ENCODE measurements at places on chromosomes 4 and X. TPM values are rescaled to one million over a fixed set of nuclear protein-coding genes. Genes with fewer than 3 reads are reported as not detected.

The ODAPH gene
- not detected for total RNA-seq

The TRPC5OS gene
- total RNA-seq: not detected

The EVC2 gene
- total RNA-seq: 2.5 TPM

The SPANXD gene
- not detected for total RNA-seq

The UGT2B10 gene
- total RNA-seq: not detected

The TASL gene
- not detected for total RNA-seq

The HEPH gene
- total RNA-seq: not detected

The SOWAHD gene
- 0.20 TPM for total RNA-seq

The ATP10D gene
- total RNA-seq: 2.3 TPM

The ASB12 gene
- not detected for total RNA-seq

The RENBP gene
- 0.13 TPM for total RNA-seq

The CENPE gene
- 8.6 TPM for total RNA-seq

The FSTL5 gene
- total RNA-seq: not detected

The PRICKLE3 gene
- total RNA-seq: 21.4 TPM

The TEC gene
- total RNA-seq: 1.3 TPM

The MAGEA3 gene
- total RNA-seq: 2.5 TPM

The CLCN5 gene
- 3.2 TPM for total RNA-seq

The TMPRSS11B gene
- not detected for total RNA-seq

The MYOZ2 gene
- total RNA-seq: not detected

The CSAG2 gene
- total RNA-seq: not detected

The DCAF4L1 gene
- 0.12 TPM for total RNA-seq

The SPINK2 gene
- not detected for total RNA-seq

The ERCC6L gene
- 12.0 TPM for total RNA-seq

The ZCCHC4 gene
- 5.1 TPM for total RNA-seq

The NHSL2 gene
- total RNA-seq: 0.32 TPM

The TRIM60 gene
- not detected for total RNA-seq

Data from A549 treated with RU486 at 1 μM for 4 hours (cell line).